ENCODE measurements at places on chromosomes 7 and 10. TPM values are rescaled to one million over a fixed set of nuclear protein-coding genes. Genes with fewer than 3 reads are reported as not detected.

PNLIP gene
- total RNA-seq, result not detected

PON1 gene
- not detected for total RNA-seq

HYAL4 gene
- total RNA-seq, result not detected

IFIT1B gene
- total RNA-seq, result not detected

SSBP1 gene
- 85.4 TPM for total RNA-seq

LRRC61 gene
- total RNA-seq, result 5.9 TPM

HDAC9 gene
- total RNA-seq, result 91.2 TPM

EMX2 gene
- 6.7 TPM for total RNA-seq

CAMK2B gene
- total RNA-seq, result 1.1 TPM

FBXO24 gene
- 4.9 TPM for total RNA-seq

PLAU gene
- total RNA-seq, result 5.9 TPM

MAP3K8 gene
- 20.0 TPM for total RNA-seq

NUTM2E gene
- total RNA-seq, result not detected

MLXIPL gene
- 1.7 TPM for total RNA-seq

MPP7 gene
- 3.6 TPM for total RNA-seq

SPDYE3 gene
- total RNA-seq, result not detected

DEPP1 gene
- total RNA-seq, result 52.5 TPM

MACC1 gene
- total RNA-seq, result not detected

CTAGE15 gene
- total RNA-seq, result under 0.01 TPM

SRGN gene
- 147 TPM for total RNA-seq

MRLN gene
- not detected for total RNA-seq

CCL26 gene
- total RNA-seq, result not detected

CCZ1 gene
- total RNA-seq, result 87.2 TPM

MYL10 gene
- not detected for total RNA-seq

SRRM3 gene
- total RNA-seq, result 6.9 TPM

ASAH2B gene
- total RNA-seq, result 9.0 TPM

LRRTM3 gene
- not detected for total RNA-seq

SBDS gene
- total RNA-seq, result 71.8 TPM

PDZD7 gene
- under 0.01 TPM for total RNA-seq

HTR7 gene
- total RNA-seq, result 0.34 TPM

HMX3 gene
- total RNA-seq, result not detected
